CD4-positive, alpha-beta T cell treated with Interleukin-12 subunit alpha and Interleukin-12 subunit beta, for 1 hour (primary cell): ENCODE measurements at places on chromosomes 11 and 22.

- no peak for DNase-seq
Measured at GRCh38 chr11:19326499-19326898, 85.8 kb upstream of the E2F8 start.

DNA sequence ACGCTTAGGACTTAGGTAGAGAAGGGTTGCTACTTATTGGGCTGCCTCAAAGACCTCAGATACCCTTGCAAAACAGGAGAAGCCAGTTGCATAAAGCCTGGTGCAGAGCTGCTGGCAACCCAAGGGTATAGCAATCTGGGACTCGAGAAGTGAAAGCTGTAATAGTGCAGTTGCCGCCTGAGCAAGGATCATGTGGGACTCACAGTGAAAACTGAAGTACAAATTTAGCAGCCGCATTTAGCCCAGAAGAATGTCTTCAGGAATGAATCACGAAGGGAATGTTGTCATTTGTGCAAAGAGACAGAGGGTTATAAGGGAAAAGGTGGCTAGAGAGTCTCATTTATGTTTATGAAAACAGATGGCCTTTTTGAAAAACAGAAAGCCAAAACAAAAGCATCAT, 267.2 kb downstream of the TENM4 start:
- no peak for DNase-seq

- peak; percentile 78 for DNase-seq
Measured at GRCh38 chr11:103035791-103036434, 56.0 kb downstream of the DCUN1D5 start.

GRCh38 chr22:30325065-30325720, 1.5 kb downstream of the TBC1D10A start:
- DNase-seq: no peak

DNA sequence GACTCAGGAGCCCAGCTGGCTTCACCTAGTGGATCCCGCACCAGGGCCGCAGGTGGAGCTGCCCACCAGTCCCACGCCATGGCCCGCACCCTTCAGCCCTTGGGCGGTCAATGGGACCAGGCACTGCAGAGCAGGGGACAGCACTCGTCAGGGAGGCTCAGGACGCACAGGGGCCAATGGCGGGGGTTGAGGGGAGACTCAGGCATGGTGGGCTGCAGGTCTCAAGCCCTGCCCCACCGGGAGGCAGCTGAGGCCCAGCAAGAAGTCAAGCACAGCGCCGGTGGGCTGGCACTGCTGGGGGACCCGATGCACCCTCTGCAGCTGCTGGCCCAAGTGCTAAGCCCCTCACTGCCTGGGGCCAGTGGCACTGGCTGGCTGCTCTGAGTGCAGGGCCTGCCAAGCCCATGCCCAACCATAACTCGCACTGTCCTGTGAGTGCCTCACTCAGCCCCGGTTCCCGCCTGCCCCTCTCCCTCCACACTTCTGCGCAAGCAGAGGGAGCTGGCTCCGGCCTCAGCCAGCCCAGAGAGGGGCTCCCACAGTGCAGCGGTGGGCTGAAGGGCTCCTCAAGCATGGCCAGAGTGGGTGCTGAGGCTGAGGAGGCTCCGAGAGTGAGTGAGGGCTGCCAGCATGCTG, 111.7 kb upstream of the PGR start:
- no peak for DNase-seq
